ENCODE measurements at places on chromosomes 6 and 20.

DNA sequence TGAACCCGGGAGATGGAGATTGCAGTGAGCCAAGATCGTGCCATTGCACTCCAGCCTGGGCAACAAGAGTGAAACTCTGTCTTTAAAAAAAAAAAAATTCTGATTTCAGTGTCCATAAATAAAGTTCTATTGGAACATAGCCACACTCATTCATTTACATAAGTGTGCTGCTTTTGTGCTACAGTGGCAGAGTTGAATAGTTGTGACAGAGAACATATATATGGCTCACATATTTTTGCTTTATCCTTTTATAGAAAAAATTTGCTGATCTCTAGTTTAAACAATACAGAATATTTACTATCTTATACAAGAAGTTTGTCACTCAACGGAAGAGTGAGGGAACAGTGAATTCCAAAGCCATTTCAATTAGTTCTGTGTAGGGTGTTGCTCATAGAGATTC, 18.0 kb downstream of the MCM8 start:
- DNase-seq: no peak

DNA sequence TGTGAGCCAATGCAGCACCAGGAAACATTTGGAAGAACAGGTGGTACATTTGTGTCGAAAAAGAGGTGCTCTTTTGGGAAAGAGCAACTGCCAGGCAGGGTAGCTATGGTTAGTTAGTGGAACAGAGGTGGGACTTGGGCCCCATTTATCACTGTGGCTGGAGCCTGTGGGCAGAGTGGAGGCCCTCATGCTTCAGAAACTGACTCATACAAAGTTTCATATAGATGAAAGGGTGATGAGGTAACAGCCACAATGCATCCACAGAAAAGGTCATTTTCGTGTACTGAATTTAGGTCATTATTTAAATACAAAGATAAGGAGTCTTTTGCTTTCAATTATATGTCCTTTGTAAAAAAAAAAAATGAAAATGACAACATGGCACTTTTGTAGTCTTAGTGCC, 76.4 kb upstream of the HS3ST5 start:
- no peak for DNase-seq

GRCh38 chr20:10626896-10627295, 46.9 kb downstream of the JAG1 start:
- DNase-seq: peak; percentile 88

- no peak for DNase-seq
Measured at GRCh38 chr20:58693226-58694006, 816 bp downstream of the NPEPL1 start.

- no peak for DNase-seq
Measured at GRCh38 chr6:95866732-95867131, 149.0 kb upstream of the FUT9 start.

- DNase-seq: no peak
Measured at GRCh38 chr6:45658958-45659357, 281.2 kb upstream of the SUPT3H start.

GRCh38 chr20:675033-675452, 559 bp downstream of the SCRT2 start:
- DNase-seq: no peak

- no peak for DNase-seq
Measured at GRCh38 chr20:32918296-32918695, 59.6 kb downstream of the EFCAB8 start.

DNA sequence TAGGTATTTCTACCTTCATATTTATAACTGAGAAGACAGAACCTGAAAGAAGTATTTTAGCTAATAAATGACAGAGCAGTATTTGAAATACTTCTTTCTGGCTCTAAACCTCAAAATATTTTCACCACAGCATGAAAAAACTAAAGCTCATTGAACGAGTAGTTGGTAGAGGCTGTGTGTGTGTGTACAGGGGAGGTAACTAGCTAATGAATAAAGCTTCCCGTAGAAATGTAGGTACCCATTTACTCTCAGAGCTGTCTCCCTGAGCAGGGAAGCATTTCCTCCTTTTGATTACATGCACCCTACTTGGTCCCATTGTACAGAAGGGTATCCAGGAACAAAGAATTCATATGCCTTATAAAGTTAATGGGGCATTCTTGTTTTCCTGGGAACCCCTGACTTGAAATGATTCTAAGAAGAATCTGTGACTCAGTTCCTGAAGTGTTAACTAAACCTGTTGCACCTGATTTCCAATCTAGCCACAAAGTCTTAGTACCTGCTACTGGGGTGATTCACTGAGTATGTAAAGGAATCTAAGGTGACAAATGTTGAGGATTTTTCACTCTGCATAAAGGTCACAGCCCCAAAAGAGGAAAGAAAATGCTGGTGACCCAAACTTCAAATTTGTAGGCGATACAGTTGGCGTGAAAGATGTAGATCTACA, 12.5 kb downstream of the CRYBG1 start:
- DNase-seq: no peak

GRCh38 chr6:79441192-79441591, 96.0 kb downstream of the LCA5 start:
- DNase-seq: no peak

DNA sequence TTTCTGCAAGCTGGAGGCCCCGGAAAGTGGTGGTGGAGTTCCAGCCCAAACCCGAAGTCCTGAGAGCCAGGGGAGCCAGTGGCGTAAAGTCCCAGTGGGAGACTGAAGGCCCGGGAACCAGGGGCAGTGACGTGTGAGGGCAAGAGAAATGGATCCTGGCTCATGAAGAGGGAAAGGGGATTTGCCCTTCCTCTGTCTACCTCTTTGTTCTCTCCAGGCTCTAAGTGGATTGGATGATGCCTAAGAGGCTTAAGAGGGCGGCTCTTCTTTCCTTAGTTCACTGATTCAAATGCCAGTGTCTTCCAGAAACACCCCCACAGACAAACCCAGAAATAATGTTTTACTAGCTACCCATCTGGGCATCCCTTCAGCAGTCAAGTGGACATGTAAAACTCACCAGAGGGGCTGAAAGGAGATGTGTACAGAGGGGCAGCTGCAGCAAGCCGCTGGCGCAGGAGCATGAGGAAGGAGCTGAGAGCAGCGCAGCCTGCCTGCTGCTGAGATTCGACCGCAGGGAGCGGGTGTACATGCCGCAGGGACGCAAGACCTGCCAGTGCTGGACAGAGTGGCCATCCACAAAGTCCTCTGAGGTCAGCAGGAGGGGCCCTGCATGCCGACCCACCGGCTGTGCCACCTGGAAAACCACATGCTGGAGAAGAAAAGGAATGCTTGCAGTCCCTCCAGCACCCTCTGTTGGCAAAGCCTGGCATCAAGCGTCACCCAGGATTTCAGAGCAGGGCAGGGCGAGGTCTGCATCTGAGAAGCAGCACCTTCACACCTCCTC, 29.5 kb downstream of the CDYL start:
- peak; percentile 10 for DNase-seq

- no peak for DNase-seq
Measured at GRCh38 chr6:158049055-158050028, 67.7 kb downstream of the SYNJ2 start.

- no peak for DNase-seq
Measured at GRCh38 chr6:142359271-142359960, 57.6 kb downstream of the ADGRG6 start.

DNA sequence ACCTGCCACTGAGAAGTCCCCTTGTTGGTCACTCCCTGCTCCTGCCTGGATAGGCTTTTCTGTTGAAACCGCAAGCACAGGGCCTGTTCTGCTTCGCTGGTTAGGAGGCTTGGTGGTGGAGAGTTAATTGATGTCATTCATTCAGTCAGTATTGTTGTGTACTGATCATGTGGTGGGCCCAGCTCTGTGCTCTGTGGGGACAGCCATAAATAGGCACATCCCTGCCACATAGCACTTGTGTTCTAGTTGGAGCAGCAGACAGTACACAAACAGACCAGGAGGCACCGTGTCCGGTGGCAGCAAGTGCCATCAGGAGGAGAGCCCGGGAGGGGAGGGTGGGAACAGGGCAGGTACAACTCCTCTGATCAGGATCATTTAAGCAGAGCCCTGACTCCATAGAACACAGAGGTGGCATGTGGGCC, 155.2 kb upstream of the INSM1 start:
- no peak for DNase-seq

DNA sequence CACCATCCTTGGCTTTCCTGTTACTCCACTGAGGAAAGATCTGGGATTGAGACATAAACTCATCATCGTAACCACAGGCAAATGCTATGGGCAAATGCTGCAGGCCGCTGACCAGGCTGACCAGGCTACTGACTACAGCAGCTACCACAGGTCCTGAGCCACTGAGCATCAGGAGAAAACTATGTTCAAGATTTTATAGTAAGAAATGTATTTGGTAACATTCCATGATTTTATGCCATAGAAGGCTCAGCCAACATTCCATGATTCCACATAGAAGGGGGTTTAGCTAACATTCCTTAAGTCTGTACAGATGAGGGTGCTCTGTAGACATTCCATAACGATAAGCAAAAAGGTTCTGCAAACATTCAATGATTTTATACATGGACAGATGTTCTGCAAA, 16.1 kb upstream of the B4GALT5 start:
- DNase-seq: peak; percentile 56

DNA sequence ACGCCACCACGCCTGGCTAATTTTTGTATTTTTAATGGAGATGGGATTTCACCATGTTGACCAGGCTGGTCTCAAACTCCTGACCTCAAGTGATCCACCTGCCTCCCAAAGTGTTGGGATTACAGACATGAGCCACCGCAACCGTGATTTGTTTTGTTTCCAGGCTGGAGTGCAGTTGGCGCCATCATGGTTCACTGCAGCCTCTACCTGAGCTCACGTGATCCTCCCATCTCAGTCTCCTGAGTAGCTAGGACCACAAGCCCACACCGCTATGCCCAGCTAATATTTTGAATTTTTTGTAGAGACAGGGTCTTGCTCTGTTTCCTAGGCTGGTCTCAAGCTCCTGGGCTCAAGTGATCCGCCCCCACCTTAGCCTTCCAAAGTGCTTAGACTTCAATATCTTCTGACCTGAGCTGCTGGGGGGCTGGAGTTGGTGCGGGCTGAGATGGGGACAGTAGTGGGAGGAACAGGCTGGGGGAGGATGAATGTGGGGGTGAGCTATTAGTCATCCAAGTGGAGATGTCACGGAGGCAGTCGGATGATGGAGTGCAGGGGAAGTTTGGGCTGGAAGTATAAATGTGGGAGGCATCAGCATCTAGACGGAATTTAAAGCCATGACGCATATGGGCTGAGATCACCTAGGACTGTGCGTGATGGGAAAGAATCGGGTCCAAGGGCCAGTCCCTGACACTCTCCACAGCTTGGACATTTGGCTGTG, 23.1 kb upstream of the ZMYND8 start:
- no peak for DNase-seq

DNA sequence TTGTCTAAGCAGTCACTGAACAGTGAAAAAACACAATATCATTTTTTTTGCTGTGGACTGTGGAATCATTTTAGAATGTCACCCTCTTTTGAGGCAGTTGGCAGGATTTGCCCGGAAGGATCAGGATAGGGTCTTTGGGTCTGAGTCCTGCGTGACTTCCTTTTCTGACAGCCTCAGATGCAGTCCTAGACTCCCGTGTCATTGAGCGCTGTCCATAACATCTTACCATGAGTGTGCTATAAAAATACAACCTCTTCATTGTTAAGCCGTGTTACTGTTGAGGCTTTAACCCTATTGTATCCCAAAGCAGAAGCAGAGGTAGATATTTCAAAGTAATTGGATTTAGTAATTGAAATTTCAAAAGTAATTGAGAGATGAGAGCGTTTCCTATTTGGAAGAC, 30.6 kb downstream of the ARID1B start:
- no peak for DNase-seq

DNA sequence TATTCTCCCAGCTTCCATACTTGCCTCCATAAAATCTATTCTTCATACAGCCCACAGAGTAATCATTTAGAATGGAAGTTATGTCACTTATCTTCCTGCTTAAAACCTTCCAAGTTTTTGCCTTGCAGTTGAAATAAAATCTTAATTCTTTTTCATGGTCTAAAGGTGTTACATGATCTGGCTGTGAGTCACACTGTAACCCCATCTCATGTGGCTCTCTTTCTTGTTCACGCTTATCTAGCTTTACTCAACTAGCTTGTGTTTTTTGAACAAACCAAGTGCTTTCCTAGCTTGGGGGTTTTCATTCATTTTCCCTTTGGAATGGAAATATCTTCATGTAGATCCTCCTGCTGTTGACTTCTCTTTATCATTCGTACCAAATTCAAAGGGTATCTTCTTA, 23.6 kb upstream of the THEMIS start:
- DNase-seq: peak; percentile 6
